Osteocyte (in vitro differentiated cells): ENCODE measurements at places on chromosomes 4 and X.

DNA sequence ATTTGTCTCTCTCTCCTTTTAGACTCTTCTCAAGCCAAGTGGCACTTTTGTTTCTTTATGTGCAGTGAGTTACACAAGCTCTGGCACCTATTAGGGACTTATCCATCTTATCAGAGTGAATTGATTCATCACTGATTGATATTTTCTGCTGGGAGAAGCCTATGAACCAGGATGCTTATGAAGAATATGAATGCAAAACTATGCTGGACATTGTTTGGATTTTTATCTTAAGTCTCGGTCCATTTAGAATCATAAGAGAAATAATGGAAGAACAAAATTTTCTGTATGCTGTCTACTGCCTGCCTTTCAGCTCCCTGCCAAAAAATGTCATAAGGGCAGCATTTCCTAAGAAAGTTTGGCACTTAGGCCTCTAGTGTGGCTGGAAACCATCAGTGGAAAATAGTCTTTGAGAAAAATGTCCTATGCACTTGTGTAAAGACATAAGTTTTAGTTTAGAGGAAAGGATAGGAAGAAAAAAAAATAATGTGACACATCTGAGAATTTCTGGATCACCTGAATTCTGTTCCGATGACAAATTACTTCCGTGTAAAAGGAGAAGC is 365.7 kb upstream of the MAD2L1 start:
- no peak for DNase-seq

DNA sequence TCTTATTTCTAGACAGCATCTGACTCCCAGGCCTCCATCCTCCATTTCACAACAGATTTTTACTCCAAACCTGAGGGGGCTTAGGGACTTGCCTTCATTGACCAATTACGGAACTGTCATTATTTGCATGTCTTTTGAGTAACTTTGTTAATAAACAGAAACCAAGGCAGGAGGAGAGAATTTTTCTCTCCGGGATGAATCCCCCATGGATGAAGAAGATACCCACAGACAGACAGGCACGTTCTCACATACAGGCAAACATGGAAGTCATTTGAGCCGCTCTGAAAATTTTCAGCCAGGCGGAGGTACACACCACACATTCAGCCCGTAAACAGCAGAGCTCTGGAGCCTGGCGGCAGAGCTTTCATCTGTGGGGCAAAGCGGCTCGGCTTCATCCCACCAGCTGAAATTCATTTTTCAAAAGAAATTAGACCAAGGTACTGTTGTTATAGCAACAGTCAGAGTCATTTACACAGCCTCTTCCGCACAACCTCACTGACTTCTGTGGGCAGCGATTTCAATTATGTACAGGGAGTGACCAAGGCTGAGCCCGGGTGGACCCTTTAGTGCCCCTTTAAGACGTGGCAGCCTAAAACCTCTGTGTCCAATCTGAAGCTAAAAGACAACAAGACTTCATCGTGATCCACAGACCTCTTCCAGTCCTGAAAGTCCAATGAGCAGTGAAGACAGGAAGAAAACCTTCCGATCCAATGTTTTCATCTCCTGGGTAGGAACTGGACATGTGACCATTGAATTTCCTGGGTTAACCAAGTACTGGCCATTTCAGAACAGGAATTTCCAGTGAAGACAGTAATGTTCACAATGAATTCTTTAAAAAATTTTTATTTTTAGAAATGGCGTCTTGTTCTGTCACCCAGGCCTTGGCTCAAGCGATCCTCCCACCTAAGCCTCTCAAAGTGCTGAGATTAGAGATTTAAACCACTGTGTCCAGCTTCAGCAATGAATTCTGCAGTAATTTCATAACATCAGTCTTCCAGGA is 237.0 kb downstream of the MGST2 start:
- DNase-seq, result no peak

DNA sequence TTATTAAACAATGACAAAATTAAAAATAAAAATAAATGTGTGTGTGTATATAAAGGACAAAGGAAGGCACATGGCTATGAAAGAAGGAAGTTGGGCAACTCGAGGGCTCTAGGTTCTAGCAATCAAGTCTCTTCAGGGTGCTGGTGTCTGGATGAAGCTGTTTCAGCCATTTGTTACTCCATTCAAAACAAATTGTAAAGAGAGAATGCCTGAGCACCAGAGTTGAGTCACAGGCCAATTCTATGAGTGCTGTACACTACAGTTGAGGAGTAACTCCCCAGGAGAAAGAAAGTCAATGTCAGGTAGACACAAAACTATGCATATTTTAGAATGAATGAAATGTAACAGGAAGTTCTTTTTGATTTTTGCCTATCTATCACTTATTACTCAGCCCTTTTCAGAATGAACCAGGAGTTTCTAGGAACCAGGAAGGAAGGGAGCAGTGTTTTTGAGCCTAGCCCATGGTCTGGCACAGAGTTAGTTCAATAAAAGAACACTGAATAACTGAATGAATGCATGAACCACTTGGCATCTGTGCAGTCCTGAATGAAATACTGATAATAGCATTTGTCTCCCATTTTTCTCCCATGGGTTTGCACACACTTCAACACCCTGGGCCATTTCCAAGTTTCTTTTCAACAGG is 151.7 kb upstream of the CPEB2 start:
- no peak for DNase-seq

GRCh38 chr4:86218746-86219473 is 140.9 kb downstream of the MAPK10 start:
- no peak for DNase-seq

- DNase-seq, result no peak
Observed at GRCh38 chr4:81818385-81818920, 346.7 kb upstream of the RASGEF1B start.

DNA sequence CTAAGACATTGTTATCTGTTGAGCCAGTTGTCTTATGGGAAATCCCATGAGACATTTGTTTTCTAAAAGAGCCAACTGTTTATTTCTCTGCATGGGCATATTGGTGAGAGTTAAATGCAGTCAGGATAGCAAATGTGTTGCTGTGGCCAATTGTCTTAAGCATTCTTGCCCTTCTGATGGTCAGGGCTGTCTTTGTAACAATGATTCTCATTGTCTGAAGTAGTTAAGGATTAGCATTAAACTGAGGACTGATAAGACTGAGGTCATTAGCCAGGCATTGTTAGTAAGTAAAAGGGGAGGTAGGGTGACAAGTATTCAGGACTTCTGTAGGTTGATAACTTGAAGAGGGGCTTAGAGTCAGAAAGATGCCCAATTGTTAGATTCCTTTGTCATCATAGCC is 11.2 kb upstream of the MORF4L2 start:
- DNase-seq, result no peak

GRCh38 chr4:147821555-147821954 is 89.7 kb downstream of the ARHGAP10 start:
- DNase-seq, result no peak
